ENCODE measurements at places on chromosomes 6 and 20. TPM values are rescaled to one million over a fixed set of nuclear protein-coding genes. Genes with fewer than 3 reads are reported as not detected.
A peak's percentile ranks its signal among the peaks of the same experiment; 100 is the strongest.

- no peak for DNase-seq
Measured at GRCh38 chr6:11912420-11912819, 99.7 kb upstream of the HIVEP1 start.

DNA sequence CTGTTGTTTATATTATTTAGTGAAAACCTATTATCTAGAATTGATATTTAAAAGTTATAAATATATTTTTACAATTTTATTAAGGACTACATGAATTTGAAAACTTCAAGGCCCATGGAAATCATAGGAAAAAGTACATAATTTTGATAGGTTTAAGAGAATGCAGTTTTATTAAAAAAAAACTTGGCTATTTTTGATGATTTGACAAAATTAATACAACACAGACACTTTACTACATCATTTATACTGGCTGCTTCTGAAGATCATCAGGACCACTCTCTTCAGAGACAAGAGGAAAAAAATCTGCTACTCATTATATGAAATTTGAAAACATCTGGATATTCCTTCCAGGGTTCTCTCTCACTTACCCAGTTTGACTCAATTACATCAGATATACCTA lies 637.7 kb downstream of the BCKDHB start:
- DNase-seq: no peak

DNA sequence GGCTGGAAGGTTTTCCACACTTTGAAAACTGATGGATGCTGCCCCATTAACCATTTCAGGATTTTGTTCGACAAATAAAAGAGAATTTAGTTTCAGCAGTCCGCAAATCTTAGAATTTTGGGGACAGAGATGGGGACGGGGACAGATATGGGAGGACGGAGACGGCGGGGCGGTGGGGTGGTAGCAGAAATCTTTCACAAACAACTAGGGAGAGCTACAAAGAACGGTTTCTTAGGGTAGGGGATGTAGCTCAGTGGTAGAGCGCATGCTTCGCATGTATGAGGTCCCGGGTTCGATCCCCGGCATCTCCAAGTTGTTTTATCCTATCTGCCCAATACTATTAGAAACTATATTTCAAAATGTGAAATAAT lies 15.1 kb downstream of the HMGN4 start:
- peak; percentile 87 for DNase-seq

- no peak for DNase-seq
Measured at GRCh38 chr6:170073846-170074245, 217.0 kb downstream of the DLL1 start.

DNA sequence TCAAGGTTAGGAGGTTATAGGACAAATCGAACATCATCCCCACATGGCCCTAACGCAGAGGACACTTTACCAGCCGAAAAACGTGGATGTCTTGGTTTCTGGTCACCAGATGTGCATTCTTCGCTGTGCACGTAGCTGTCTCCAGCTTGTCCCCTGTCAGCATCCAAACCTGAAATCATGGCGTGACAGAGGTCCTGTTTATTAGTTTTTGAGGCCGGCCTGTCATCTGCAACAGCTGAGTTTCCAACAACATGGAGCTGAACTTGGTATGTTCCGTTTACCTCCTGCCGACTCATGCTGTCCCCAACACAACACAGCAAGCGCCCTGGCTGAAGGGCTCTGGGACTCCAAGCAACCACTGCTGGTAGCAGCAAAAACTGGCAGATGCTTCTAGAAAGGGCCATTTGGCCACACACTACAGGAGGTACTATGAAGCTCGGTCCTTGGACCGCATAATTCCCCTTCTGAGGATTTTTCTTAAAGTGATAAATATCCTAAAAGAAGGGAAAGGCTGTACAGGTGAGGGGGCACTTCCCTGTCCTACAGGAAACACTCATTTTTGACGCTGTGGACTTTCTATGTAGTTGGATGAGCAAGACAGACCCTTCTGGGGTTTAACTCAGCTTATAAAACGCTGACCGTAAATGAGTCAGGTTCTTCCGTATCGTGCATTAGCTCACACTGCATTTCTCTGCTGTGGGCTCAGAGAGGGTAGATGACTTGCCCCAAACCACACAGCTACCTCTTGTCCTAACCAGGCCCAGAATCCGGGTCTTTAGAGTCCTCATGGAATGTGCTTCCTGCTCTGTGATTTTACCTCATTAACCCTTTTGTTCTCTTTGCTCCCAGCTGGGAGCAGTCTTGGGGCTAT lies 79.7 kb upstream of the NFATC2 start:
- no peak for DNase-seq

DNA sequence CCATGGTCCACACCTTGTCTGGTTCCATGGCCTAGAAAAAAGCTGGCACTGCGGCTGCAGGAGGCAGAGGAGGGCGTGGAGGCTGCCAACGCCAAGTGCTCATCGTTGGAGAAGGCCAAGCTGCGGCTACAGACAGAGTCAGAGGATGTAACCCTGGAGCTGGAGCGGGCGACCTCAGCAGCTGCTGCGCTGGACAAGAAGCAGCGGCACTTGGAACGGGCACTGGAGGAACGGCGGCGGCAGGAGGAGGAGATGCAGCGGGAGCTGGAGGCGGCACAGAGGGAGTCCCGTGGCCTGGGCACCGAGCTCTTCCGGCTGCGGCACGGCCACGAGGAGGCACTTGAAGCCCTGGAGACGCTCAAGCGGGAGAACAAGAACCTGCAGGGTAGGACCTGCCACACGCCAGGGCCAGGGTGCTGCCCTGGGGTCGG lies 43.4 kb downstream of the MYH7B start:
- no peak for DNase-seq

- DNase-seq: no peak
Measured at GRCh38 chr20:46350986-46351267, 42.6 kb upstream of the CDH22 start.

- DNase-seq: no peak
Measured at GRCh38 chr6:21189759-21190158, 403.8 kb upstream of the SOX4 start.

GRCh38 chr6:82957171-82957867 lies 108.3 kb downstream of the UBE3D start:
- DNase-seq: peak; percentile 45

GRCh38 chr6:55819811-55820210 lies 55.6 kb downstream of the BMP5 start:
- no peak for DNase-seq

DNA sequence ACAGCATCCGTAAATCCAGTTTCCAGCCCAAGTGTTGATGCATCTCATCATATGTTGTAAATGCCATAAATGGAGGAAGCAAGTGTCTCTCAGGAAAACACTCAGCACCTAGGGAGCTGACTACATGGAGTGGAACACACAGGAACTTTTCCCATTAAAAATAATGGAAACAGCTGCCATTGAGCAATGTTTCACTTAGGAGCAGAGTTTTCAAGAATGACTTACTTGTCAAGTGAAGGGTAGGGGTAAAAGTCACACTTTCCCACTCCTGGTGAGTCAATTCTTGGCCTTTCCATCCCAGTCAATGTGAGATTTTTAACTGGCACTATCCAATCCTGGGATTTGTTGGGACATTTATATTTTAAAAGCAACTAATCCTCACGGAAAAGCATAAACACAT lies 119.4 kb upstream of the ASF1A start:
- no peak for DNase-seq

GRCh38 chr6:49519660-49520059 lies 19.9 kb downstream of the GLYATL3 start:
- no peak for DNase-seq

DNA sequence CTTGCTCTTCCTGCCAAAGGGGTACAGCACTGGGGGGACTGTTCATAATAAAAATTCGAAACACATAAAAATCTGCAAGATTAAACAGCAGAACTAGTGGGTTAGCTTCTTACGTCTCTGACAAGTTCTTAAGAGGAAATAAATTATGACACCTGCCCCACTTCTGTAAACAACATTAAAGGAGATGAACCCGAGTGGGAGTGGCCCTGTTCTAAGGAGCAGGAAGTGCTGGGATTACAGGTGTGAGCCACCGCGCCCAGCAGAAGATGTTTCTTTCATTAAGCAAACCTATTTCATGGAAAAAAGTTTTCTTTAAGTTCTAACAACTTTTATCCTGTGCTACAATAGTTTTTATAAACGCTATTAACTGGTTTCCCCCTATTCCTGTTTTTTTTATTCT lies 24.6 kb downstream of the USP45 start:
- no peak for DNase-seq

GRCh38 chr6:13080462-13081188 lies 247.7 kb downstream of the TBC1D7 start:
- no peak for DNase-seq

DNA sequence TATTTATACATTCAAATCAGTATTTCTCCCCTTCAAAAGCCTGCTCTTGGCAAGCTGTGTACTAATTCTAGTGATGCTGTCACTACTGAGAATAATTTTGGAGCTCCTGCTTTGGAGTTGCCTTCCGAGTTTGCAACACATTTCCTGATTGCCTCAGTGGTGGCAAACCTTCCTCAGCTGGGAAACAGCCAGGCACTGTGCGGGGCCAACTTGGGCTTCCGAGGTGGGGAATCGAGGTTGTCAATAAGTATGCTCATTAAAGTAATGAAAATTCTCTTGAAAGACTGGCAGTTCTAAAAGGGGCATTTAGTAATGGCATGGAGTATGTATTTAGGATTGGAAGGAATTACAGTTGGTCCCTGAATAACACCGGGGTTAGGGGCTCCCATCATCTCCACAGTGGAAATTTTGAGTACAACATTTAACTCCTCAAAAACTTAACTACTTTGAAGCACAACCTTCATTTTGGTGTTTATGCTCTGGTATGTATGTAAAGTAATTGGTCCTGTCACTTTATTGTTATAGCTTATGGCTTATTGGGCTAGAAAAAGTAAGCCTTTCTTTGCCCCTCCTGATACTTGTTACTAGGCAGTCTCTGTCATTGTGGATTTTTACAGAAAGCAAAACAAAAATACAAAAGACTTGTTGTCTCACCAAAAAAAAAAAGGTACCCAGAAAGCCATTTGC lies 2.7 kb downstream of the PAQR8 start:
- no peak for DNase-seq

- DNase-seq: no peak
Measured at GRCh38 chr20:33926425-33926824, 67.3 kb upstream of the RALY start.

DNA sequence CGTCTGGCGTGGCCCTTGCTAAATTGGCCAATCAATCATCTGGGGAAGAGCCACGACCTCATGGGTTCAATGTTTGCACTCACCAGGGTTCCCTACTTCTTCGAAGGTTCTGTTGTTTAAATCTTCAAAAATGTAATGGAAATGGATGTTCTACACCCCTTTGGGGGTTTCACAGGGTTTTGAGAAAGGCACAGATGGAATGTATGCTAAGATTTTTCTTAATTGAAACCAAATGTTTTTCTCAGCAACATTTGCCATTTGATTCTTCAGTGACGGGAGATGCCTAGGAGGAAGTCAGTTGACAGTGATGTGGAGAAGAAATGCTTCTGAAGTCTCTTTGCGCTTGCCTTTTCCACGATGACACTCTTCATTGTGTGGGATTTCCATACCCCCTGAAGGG lies 312.3 kb downstream of the ESR1 start:
- no peak for DNase-seq

DNA sequence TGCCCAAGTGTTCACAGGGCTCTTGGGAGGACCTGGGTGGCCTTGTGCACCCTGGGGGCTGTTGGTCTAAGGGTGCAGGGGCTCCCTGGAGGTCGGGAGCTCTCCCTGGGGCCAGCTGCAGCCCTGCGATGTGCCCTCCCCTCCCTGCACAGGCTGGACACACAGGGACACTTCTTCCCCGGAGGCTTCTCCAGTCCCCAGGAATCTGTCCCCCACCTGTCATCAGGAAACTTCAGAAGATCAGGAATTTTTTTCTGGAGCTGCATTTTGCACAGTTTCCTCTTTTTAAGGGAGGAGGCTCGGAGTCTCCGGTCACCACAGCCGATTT lies 66.9 kb upstream of the BHLHE23 start:
- DNase-seq: no peak

DNA sequence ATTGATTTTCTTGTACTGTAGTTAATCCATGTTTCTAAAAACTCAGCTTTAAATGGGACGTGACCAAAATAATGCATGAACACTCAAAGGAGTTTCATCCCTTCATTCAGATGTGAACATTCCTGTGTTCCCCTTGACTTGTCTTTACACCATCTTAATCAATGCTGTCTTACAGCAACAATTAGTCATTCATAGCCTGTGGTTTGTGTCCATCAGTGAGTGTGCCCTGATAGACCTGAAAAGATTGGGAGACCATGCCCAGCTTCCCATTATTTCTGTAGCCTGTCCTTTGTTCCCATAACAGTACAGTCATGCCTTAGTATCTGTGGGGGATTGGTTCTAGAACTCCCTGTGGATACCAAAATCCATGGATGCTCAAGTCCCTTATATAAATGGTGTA lies 23.9 kb downstream of the NT5E start:
- no peak for DNase-seq

DNA sequence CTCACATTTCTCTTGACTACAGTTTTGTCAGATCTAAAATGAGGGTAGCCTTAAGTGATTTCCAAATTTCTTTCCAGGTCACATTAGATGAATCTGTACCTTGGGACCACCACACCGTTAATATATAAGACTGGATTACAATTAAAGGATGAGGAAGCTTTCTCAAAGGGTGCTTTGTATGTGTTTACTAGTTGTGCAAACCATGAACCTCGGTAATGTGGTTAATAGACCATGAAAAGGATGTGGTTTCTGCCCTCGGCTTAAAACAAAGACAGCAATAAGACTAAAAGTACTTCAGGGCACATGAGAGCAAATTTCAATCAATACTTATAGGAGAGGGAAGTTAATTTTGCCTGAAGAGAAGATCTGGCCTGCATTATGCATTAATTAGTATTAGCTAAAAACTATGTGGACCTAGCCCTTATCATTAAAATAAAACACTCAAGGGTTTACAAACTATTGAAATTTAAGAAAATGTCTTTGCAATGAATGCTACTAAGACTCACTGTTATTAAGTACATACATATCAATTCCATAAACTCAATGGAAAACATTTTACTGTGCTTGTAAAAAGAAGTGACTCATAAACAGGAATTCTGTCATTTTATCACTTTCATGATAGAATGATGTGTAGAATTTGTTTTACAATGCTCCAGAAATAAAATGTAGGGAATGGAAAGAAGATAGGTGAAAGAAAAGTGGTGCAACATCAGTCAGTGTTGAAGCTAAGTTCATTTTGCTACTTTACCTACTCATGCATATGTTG lies 936 bp upstream of the TMX4 start:
- DNase-seq: peak; percentile 82

GRCh38 chr20:47164140-47164539 lies 192.4 kb downstream of the ZMYND8 start:
- DNase-seq: no peak

LTV1 gene
- 28.9 TPM for total RNA-seq

ERVFRD-1 gene
- total RNA-seq: not detected

ZSCAN31 gene
- not detected for total RNA-seq

CLDN20 gene
- total RNA-seq: not detected

RHAG gene
- total RNA-seq: not detected

RTEL1 gene
- total RNA-seq: 55.0 TPM

CLPSL2 gene
- not detected for total RNA-seq

SUMO4 gene
- 4.2 TPM for total RNA-seq

PPARD gene
- total RNA-seq: 11.9 TPM

CST1 gene
- not detected for total RNA-seq

DNAH8 gene
- not detected for total RNA-seq

IMPG1 gene
- total RNA-seq: not detected

SLC22A7 gene
- not detected for total RNA-seq

UNC5CL gene
- 0.63 TPM for total RNA-seq
